ENCODE measurements at places on chromosomes 3 and 15.

DNA sequence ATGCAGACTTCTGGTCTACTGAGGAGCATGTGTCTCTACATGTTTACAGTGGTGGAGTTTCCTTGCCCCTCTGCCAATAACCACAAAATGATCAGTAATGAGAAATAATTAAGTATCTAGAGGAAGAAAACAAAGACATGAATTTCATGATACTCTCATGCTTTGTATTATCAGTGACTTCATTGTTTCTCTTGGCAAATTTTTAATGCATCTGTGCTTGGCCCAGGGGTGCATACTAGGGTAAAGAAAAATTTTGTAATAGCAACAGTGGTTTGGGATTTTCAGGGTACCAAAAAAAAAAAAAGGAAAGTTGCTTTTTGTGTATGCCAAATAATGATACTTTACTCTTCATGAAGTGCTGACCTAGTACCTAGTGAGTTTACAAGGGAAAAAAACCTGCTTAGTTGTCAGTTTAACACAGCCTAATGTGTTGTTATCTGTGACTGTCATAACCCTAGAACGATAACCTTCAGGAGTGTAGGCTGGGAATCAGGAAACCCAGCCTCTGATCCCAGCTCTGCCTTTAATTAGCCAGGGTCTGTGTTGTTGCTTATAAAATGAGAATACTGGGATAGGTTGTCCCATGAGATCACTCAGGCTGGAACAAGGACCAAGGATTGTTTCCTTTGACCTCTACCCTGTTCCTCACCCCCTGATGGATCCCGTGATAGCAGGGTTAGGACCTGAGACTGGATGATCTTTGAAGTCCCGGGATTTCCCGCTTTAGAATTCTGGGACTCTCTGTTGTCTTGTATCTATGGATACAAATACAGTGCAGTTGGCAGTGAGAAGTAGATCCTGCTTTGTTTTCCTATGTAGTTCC lies 117.5 kb downstream of the CMSS1 start:
- DNase-seq, result no peak

DNA sequence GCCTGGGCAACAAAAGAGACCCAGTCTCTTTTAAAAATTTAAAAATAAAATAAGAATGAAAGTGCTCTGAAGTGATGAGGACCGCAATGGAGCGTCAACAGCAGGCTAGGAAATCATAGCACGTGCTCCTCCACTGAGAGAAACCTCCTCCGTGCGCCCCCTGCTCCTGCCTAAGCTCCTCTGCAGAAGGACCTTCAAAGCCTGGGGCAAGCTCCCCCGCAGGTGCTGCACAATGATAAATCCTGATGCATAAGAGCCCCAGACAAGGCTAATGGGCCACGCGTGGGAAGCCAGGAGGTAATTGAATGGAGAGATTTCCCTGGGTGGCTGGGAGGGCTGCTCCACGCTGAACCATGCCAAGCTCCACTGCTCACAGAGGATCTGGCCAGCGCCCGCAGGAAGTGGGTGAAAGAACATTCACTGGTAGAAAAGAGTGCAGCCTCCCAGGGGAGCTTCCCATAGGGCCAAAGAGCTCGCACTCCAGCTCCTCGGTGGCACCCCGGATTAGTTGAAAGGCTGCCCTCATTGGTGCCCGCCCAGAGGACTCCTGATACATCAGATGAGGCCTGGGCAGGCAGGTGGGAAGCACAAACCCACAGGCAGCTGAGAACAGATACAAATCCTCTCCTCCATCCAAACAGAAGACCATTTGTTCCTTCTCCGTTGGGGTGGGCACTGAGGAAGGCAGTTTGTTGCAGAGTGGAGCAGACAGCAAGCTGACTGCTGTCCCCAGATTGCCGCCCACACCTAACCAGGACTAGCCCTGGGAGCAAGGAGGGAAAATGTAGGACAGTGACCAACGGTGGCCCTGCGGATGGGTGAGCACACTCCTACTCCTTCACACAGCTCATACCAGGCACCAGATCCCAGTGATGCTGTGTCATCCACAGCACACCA lies 52.5 kb downstream of the CPN2 start:
- no peak for DNase-seq

DNA sequence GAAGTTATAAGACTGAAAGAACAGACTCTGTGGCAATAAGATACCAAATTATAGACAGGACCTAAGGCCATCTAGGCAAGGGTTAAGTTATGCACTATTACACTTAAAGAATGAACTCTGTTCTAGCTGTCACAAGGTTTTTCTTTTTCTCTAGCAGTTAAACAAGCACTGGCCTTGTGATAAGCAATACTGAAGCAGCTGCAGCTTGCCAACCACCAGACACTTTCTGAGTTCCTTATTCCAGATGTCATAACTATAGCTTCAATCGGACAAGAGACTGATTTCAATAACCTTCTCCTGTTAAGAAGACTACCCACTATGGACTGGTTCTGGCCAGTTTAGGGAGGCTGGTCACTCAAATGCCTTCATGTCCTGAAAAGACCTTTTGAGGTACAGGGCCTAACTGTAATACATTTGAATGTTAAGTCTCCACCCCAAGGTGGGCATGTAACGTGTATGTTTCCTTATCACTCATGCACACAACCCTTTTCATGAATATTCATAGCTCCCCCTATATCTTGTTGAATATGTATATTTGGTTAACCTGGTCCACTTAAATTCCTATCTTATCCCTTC lies 85.8 kb downstream of the CFAP20DC start:
- DNase-seq, result no peak

DNA sequence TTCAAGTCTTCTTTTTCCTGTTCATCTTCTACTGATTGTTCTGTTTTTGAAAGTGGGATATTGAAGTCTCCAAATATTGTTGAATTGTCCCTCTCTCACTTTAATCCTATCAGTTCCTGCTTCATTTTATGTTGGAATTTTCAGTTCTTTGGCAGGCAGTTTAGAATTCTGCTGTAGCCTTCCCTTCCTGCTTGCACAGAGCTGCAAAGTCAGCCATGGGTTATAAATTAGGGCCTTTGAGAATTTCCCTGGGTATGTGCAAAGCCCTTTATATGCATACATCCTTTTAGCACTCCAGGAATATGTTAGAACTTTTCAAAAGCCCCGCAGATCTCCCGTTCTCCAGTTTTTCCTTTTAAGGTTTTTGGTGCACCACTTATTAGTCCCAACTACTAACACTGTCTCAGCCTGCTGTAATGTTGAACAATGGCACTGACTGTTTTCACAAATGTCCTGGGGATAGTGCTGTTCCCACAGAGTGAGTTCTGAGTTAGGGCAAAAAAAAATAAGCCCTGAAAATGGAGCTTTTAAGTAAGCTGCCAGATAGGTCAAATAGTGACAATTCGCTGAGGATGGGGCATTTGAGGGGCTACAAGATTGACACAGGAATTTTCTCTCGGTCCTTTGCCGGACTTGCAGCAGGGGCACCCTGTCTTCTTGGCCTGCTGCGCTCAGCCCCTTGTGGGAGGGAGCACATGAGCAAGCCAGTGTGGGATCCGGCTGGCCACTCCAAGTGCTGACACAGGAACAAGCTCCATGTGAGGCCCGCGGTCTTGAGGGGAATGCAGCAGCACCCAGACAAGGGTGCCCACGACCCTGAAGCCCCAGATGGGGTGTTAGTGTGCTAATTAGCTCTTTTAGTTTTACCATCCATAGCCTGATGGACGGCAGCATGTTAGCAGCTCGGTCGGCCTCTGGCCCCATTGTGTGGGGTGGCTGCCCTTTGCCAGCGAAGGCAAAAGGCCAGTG lies 96.0 kb downstream of the VPS8 start:
- no peak for DNase-seq

DNA sequence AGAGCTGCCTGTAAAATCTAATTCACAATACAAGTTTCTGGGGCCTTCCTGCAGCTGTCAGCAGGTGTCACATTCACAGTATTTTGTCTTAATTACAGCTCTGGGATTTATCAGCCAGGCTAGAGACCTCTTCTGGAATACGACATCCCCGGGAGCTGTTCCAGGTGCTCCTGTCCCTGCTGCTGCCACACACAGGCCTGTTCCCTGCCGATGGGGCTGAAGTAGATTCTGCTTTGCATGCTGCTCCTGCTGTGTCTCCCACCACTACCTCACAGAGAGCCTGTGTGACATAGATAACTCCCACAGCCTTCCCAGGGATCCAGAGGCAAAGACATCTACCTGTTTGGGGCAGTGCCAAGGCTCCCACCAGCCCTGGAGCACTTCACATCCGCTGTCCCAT lies 20.4 kb downstream of the COLQ start:
- no peak for DNase-seq

GRCh38 chr3:108221393-108221792 lies 831 bp downstream of the IFT57 start:
- DNase-seq, result no peak

All from NCI-H1436 treated with DMSO at 0.1 percent for 48 hours (cell line).